Heart left ventricle (tissue), 16 donors: ENCODE measurements at places on chromosomes 7 and 10. TPM values are rescaled to one million over a fixed set of nuclear protein-coding genes. Genes with fewer than 3 reads are reported as not detected.

Gene JAKMIP3
- 3.1 TPM for total RNA-seq

GRCh38 chr10:79310911-79311573, 36.2 kb upstream of the PPIF start:
- H3K4me3 ChIP-seq: no peak overlapping the region
- no peaks in the 10 kb centered on the region for H3K27me3 ChIP-seq
- no peaks in the 10 kb centered on the region for H3K4me1 ChIP-seq
- no peak overlapping the region for H3K27ac ChIP-seq
- DNase-seq: no peak

- H3K4me1 ChIP-seq: peaks cover 3% of the 10 kb centered on the region
- H3K27me3 ChIP-seq: no peaks in the 10 kb centered on the region
- H3K27ac ChIP-seq: no peak overlapping the region
Observed at GRCh38 chr10:7318836-7319235, 92.0 kb downstream of the SFMBT2 start.

GRCh38 chr10:44959247-44960087, at the start of gene RASSF4:
TSS of gene RASSF4 (plus strand) at chr10:44959802. CDS start at chr10:44970203, 10,401 bp downstream.
- H3K27ac ChIP-seq: peak within 1 kb of the TSS; percentile 91
- peaks cover 78% of the 10 kb centered on the region for H3K4me1 ChIP-seq
- peak within 1 kb of the TSS; percentile 64 for H3K4me3 ChIP-seq
- H3K36me3 ChIP-seq: no peaks in the 10 kb centered on the region
- H3K27me3 ChIP-seq: no peaks in the 10 kb centered on the region
